Upper lobe of right lung (tissue), 1 donor: ENCODE measurements at places on chromosomes 16 and 17. TPM values are rescaled to one million over a fixed set of nuclear protein-coding genes. Genes with fewer than 3 reads are reported as not detected.

- peaks cover 19% of the 10 kb centered on the region for H3K36me3 ChIP-seq
- H3K27ac ChIP-seq, result no peak overlapping the region
- H3K4me1 ChIP-seq, result no peaks in the 10 kb centered on the region
- H3K4me3 ChIP-seq, result no peak overlapping the region
- DNase-seq, result no peak
Observed at GRCh38 chr17:63405741-63406261, 40.3 kb downstream of the CYB561 start.

DNA sequence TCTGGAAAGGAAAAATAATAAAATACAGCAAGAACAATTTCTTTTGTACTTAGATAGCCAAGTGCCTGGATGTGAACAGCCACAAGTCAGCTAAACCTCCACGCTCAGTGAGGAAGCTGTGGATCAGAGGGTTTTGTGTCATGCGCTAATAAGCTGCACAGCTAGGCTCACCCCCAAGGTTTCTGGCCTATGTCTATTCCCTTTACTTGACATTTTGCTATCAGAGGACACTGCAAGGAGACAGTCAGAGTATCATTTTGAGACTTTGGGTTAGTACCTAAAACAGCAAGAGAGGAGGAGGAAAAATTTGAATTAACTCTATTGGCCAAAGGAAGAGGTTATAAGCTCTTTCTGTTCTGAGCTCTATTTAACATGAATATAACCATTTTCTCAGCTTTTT lies 139.3 kb downstream of the KCNJ2 start:
- H3K27ac ChIP-seq, result no peak overlapping the region

KCNJ16 gene
- total RNA-seq, result 0.35 TPM

DNA sequence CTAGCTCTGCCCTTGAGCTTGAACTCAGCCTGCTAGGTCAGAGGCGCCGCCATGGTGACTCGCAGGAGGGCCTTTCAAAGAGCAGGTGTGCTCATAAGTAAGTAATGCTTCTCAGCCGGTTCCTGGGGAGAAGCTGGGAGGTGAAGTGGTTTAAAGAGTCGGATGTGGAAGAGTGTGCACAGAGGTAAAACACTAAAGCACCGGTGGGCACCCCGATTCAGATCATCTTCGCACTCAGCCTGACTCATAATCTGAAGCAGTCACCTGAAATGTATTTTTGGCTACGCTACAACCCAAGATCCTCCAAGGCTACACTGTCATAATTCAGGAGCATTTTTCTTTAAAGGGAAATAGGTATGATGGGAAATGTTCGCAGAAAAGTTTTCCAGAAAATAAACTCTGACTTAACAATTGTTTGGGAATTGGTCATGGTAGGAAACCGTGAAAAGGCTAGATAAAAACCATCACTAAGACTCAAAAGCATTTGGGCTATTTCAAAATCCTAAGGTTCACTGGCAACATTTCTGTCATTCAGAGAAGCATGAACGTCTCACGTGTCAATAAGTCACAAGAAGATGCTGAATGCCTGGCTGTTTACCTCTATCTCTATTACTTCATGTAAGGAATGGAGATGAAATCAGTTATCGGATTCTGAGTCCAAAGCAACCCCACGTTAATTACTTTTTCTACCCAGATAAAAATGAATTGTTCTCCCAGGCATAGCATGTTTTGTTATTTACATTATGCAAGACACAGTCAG lies 17.8 kb downstream of the CDH8 start:
- no peaks in the 10 kb centered on the region for H3K4me1 ChIP-seq
- H3K27ac ChIP-seq, result no peak overlapping the region
- no peak overlapping the region for H3K4me3 ChIP-seq
- no peaks in the 10 kb centered on the region for H3K36me3 ChIP-seq
- DNase-seq, result no peak

CACNG1 gene
- not detected for total RNA-seq

DNA sequence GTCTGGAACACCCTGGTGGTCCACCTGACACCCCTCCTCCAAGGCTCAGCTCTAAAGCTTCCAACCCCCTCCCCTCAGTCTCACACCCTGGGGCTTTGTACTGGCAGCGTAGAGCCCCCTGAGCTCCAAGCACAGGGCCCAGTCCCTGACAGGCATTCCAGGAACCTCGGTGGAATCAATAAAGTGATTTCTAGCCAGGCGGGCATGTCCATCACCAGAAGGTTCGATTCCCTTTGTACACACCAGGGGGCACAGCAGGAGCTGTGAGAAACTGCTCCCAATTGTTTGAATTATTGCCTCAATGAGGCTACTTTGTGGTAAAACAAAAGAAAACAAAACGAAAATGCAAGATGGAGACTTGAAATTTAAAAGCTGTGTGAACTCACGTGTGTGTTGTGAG lies 51.8 kb downstream of the SMPD3 start:
- no peak overlapping the region for H3K27ac ChIP-seq
- no peak for DNase-seq
- H3K27me3 ChIP-seq, result no peaks in the 10 kb centered on the region
- H3K36me3 ChIP-seq, result no peaks in the 10 kb centered on the region
- no peak overlapping the region for H3K4me3 ChIP-seq

- H3K36me3 ChIP-seq, result no peaks in the 10 kb centered on the region
- H3K4me1 ChIP-seq, result no peaks in the 10 kb centered on the region
- H3K27me3 ChIP-seq, result no peaks in the 10 kb centered on the region
- no peak overlapping the region for H3K27ac ChIP-seq
Observed at GRCh38 chr16:65769055-65769465, 597.4 kb upstream of the CDH5 start.
